EL (cell line): ENCODE measurements at places on chromosomes 7 and 10.
A peak's percentile ranks its signal among the peaks of the same experiment; 100 is the strongest.

- no peak for DNase-seq
Observed at GRCh38 chr10:9452056-9452455, 1397.6 kb downstream of the GATA3 start.

DNA sequence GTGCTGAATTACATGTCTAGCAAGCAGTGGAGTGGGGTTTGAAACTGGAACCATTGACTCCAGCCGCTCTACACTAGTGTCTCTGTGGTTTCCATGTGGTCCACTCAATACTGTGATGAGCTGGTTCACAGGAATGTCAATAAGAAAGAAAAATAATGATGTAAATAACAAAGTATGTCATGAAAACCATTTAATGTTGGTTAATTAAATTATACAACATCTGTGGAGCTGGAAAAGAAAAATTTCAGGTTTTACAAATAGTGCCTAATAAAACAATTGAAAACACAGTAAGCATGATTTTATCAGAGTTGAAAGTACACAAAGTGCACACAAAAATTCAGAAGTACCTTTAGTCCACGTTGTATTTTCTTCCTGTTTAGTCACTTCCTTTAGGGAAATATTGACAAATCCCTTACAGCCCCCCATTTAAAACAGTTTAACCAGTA, 28.7 kb upstream of the NAMPT start:
- DNase-seq = peak; percentile 83

- peak; percentile 61 for DNase-seq
Observed at GRCh38 chr7:99312316-99313203, 13.1 kb upstream of the ARPC1A start.

- DNase-seq = no peak
Observed at GRCh38 chr10:32911285-32912016, 46.6 kb downstream of the ITGB1 start.

- DNase-seq = no peak
Observed at GRCh38 chr7:155702616-155703015, 58.2 kb downstream of the RBM33 start.

DNA sequence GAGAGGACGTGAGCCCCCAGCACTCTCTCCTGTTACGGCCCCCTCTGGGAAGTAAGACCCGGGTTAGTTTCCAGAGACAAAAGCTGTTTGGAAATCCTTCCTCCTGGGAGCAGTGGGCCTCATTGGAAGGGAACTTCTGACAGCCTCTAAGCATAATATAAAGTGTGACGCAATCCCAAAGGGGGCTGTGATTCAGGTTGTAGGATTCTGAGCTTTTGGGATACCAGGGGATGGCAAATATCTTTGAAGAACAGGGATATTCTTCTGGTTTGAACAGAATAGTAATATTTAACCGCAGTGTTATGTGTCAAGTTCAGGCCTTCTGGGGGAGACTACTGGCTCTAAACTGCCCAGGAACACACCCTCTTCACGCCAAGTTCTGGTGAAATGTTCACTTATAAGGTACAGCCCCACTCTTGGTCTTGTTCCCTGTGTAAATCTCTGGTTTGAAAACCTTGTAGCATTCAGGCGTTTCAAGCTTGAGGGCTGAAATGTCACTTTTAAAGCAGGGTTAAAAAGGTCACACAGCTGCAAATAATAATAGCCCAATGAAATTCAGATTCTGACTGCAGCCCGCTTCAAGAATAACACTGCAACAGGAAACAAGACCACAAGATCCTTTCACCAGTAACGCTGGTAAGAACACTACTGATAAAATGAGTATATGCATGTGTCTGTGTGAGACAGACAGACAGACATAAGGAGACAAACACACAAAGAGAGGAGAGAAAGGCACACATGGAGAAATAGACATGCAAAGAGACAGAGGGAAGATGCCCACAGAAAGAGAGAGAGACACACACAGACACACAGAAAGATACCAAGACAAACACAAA, 69.0 kb downstream of the CREB5 start:
- peak; percentile 69 for DNase-seq

- peak; percentile 62 for DNase-seq
Observed at GRCh38 chr10:33808475-33808874, 474.0 kb upstream of the NRP1 start.

DNA sequence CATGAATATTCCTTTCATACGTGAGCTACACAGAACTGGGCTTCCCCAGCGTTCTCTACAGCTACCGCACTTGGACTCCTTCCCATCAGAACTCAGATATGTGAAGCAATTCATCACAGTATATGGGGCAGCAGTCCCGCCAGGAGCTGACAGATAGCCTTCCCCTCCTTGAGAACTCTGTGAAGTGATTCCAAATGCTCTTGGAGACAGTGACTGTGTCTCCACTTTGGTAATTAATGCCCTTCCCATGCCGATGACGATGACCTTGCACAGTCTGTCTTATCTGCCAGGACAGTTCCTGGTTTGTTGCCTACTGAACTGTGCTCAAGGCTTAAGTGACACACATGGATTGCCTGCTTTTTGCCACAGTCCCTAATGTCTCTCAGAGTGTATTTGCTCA, 75.0 kb upstream of the AFAP1L2 start:
- DNase-seq = no peak

DNA sequence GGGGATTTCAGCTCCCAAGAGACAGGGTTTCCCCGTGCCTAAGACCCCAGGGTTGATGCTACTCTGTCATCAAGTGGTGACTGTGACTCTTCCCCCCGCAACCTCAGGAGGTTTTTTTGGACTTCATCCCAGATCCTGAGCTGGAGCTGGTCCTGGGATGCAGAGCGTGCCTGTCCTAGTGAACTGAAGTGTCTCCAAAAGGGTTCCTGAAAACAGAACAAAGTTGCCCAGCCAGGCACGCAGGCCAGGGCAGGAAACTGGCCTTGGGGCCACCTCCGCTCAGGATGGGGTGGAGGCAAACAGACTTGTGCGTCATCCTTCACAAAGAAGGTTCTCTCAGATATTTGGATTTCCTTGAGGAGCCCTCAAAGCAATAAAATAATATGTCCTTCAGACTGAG, 118.9 kb downstream of the ITIH5 start:
- no peak for DNase-seq

DNA sequence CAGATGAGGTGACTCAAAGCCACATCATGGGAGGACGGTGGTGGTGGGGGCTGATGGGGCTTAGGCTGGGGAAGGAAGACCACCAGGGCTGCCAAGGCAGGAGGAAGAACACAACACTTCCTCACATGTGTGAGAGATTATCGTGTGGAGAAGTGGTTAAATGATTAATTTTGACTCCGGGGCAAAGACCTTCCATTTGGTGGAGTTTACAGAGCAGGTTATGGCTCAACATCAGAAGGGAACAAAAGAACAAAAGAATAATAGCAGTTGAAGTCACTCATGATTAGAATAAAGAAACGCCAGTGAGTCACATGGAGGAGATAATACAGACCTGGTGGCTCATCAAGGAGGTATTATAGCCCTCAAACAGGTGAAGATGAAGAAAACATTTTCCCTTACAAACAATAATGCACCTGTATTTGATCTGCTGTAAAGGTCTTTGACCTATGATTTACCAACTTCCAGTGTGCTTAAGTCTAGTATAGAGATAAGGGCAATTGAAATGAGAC, 170.1 kb downstream of the PKD1L1 start:
- no peak for DNase-seq

DNA sequence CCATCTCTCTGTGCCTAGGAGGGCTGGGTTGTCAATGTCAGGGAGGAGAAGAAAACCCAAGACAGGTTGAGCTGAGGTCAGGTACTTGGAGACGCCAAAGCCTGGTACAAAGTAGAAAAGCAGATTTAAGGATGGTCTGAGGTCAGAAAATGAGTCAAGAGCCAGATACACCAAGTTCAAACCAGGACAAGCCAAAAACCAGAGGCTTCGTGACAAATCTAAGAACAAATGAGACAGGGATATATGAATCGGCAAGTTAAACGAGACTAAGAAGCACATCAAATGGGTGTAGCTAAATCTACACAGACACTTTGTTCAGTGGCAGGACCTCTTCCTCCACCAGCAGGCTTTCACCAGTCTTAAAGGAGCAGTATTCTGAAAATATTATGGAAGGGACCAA, 34.2 kb downstream of the C7orf33 start:
- no peak for DNase-seq

- no peak for DNase-seq
Observed at GRCh38 chr10:58648131-58648530, 135.5 kb downstream of the BICC1 start.

DNA sequence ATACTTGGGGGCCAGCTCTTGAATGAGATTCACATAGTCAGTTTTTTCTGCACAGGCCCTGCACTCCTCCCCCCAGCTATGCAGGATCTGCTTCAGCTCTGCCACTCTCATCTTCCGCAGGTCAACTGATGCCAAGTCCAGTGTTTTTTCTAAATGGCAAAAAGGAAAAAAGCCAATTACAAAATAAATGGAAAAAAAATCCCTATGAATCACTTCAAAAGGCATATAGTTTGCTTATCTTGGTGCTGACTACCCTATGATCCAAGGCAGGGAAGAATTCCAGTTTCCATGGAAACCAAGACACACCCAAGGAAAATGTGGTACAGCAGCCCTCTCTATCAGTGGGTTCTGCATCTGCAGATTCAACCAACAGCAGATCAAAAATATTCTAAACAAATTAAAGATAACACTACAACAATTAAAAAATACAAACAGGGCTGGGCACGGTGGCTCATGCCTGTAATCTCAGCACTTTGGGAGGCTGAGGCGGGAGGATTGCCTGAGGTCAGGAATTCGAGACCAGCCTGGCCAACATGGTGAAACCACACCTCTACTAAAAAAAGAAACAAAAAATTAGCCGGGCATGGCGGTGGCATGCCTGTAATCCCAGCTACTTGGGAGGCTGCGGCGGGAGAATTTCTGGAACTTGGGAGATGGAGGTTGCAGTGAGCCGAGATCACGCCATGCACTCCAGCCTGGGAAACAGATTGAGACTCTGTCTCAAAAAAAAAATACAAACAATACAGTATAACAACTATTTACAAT, 17.6 kb downstream of the CDNF start:
- peak; percentile 87 for DNase-seq

DNA sequence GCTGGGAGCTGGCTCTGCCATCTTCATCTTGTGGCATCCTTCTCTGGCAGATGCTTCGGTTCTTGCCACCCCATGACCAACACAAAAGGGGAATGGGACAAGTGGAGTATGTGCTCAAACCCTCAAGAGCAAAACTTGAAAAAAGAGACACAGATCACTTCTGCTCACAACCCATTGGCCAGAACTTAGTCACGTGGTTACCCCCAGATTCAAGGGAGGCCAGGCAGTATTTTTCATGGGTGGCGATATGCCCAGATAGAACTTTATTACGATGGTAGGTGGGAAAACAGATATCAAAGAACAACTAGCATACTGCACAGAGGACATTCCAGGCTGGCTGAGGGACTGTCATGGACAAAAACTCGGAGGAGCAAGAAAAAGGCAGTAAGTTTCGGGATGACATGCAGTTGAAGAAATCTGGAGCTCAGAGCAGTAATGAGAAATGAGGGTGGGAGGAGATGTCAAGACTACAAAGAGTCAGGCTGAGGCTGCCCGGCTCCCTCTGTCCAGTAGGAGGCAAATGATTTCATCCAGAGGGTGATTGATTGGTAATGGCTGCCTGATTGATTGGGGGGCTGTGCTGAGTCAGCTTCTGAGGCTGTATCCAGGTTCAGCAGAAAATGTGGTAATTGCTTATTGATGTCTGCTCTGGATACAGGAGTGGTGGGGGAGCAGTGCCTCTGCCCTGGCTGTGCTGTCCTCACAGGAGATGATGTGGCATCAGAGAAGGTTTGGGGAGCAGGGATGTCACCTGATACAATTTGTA, 25.3 kb downstream of the COL13A1 start:
- no peak for DNase-seq

DNA sequence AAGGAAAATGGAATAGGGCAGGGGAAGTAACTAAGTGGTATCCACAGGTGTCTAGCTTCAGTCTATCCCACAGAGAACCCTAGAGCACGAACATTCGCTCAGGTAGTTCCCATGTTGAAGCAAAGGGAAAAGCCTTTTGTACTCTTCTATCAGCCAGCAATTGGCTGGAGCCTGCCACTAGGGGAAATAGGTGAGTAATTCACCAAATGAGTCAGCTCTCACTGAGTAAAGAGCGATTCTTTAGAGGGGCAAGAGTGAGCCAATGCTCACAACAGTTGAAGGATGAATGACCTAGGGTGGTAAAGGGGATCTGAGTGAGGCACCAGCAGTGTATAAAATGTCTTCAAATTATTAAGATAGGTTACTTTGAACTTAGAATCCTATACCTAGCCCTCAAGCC, 94.1 kb upstream of the ZNF800 start:
- peak; percentile 2 for DNase-seq

DNA sequence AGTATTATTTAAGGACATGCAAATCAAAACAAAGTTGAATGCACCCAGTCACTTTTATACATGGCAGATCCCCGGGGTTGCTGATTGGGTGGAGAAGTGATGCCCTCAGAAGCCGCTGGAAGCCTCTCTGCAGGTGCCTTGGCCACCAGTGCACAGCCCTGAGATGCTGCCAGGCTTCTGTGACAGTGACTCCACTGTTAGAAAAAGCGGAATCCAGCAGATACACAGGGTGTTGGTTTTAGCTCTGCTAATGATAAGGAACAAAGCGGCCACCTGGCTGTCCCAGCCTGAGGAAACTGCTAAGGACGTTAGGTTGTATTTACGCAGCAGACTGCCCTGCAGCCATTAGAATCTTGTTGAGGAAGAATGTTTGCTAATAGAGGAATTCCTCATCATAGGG, 47.5 kb downstream of the JAKMIP3 start:
- DNase-seq = no peak

DNA sequence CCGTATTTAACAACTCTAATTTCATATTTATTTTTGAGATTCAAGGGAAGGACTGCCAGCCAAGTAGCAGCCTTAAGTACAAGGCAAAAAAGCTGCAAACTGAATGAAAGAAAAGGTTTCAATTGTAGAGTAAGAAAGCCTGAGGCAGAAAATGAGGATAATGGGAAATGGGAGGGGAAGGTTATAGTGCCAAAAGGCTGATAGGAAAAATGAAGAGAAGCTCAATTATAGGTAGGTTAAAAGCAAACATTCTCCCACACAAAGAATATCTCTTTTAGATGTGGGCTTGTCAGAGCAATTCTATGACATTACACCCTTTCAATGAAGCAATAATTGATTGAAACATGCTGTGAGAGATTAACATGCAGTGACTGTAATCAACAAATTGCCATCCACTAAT, 175.3 kb downstream of the RAPGEF5 start:
- DNase-seq = no peak

- no peak for DNase-seq
Observed at GRCh38 chr10:119535837-119536507, 6.5 kb downstream of the RGS10 start.
